ENCODE measurements at places on chromosomes 12 and 14.

DNA sequence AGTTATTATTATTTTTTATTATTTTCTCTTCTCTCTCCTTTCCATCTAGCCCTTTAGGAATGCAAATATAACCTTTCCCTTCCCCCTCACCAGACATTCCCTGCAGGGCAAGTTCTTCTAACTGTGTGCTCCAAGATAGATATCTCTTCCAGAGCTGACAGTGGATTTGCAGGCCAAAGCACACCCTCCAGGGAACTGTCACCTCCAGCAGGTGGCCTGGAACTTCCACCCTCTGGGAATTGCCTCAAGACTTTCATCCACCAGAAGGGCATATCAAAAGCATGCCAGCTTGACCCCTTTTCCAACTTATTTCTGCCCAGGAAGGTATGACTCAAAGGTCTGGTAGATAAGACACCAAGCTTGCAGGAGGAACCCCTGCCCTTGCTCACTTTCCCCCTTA is 13.6 kb upstream of the KCNA5 start:
- DNase-seq, result no peak

DNA sequence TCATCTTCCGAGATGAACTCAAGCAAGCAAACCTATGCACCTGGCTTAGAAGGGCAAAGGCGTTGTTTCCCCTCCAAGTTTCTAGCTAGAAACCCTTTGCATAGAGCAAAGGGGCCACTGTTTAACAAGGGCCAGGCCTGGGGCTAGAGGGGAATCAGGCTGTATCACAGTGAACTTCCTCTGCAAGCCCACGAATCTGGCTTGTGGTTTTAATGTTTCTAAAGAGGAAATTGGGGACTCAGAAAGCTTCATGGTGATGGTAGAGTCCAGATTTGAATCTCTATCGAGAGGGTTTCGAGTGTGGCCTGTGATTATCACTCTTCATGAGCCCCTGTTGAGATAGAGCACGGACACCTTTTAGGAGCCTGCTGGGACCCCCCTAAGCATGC is 189.9 kb downstream of the VRK1 start:
- DNase-seq, result no peak

GRCh38 chr12:47617476-47617875 is 88.4 kb downstream of the RPAP3 start:
- DNase-seq, result no peak

DNA sequence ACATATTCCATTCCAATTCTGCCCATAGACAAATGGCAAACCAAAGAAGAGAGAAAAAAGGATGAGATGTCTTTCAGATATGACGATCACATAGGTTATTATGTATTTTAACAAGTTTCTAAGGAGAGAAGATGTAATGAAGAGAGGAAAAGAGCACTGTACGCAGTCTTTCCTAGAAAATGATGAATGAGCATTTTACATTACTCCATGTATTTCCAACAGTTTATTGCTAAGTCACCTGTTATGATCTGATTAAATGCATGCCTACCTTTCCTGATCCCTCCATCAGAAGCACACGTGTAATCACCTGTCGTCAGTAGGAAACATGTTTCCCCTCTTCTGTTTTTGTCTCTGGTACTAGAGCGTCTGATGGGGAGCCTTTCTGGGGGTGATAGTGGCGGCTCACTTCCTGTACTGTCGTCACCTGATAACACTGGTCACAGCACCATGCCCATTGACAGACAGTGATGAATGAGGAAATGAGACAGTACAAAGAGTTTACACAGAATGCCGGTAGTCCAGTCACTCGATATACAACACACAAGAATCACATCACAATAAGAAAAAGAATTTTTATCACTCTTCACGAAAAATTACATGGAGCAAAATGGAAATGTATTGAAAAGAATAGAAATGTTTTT is 161.6 kb downstream of the KCNC2 start:
- DNase-seq, result no peak

DNA sequence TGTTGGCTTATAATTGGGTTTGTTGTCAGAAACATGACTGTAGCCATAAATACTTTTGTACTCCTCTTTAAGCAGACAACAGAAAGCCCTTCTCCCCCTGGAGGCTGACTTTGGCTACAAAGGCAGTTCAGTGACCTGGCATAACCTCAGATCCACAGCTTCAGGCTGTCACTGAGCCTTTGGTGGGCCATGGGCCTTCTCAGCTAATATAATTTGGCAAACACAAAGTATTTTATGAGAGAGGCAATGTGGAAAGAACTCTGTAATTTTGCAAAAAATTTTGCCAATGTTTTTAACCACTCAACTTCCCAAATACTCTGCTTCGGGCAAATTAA is 15.5 kb upstream of the MGP start:
- DNase-seq, result no peak

DNA sequence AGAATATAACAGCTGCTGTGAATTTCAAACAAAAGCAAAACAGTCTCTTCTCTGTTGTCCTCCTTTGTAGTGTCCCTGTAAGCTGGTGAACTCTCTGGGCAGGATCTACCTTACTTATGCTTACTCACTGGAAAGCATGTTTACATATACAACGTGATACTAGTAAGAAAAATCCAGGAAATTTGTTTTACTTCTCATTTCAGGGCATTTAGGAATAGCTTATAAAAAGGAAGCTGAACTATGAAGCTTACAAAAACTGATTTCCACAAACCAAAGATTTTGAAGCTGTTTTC is 311.0 kb downstream of the NOVA1 start:
- DNase-seq, result no peak

DNA sequence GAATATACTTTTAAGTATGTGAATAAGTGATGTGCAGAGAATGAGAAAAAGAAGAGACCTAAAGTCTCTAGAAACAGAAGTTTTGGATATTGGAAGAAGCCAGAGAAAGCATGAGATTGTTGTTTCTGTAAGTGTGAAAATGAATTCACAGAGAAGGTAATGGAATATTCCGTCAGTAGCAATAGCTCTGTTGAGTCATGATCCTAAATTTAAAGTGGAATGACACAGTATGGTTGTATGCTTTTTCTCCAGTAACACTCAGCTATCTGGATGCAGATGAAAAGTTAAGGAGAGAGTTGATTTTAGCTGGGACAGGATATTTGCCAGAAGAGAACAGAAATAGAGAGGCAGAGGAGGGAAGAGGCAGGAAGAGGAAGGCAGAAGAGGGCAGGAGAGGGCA is 1166.3 kb downstream of the GALC start:
- no peak for DNase-seq

DNA sequence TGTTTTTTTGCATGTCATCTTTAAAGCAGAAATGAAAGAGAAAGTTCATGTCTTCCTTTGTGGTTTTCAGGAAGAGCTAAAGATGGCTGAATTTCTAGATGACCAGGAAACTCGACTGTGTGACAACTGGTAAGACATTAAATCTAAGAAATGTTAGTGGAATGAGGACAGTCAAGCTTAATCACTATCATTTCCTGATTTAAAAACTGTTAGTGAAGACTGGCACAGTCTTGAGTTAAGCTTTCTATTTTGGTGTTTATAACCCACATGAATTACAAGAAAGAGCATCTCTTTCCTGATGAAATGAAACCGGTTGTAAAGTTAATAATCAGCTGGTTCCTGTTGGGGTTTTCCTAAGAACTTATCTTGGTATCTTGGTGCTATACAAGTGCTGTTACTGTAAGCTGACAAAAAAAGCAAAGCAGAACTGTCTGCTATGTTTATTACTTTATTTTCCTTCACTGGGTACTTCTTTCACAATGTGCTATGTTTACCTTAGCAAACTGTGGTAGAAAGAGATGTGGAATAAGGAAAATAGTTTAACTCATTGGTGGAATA is 5.2 kb downstream of the TRAFD1 start:
- DNase-seq, result no peak

Measured in HS-27A (cell line).